ENCODE measurements at places on chromosomes 5 and 9.

DNA sequence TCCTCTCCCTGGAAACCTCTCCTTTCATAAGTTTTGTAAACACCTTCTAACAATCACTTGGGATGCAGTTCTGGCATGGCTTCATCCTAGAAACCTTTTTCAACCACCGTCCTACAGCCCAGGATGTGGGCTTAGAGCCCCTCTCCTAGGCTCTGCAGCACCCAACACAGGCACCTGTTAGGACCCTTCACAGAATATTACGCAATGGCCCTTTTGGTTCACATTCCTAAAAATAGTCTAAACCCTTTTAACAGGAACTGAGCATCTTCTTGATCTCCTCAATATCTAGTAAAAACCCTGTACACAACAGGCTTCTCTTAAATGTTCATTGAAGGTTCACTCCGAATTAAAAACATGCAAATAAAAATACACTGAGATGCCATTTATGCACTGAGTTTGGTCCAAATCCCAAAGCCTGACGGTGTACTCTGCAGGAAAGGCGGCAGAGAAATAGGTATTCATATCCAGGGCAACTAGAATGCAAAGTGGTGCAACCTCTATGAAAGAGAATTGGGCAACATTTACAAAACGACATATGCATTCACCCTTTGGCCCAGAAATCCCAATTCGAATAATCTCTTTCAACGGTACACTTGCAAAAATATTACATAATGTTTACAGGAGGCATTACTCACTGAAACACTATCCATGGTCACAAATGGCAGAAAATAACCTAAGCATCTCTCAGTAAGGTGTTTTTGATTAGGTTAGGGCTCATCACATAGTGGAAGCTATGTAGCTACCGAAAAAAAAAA, 169.3 kb downstream of the SEMA5A start:
- no peak for DNase-seq

GRCh38 chr5:149367972-149368645, 10.3 kb downstream of the PCYOX1L start:
- no peak for DNase-seq

DNA sequence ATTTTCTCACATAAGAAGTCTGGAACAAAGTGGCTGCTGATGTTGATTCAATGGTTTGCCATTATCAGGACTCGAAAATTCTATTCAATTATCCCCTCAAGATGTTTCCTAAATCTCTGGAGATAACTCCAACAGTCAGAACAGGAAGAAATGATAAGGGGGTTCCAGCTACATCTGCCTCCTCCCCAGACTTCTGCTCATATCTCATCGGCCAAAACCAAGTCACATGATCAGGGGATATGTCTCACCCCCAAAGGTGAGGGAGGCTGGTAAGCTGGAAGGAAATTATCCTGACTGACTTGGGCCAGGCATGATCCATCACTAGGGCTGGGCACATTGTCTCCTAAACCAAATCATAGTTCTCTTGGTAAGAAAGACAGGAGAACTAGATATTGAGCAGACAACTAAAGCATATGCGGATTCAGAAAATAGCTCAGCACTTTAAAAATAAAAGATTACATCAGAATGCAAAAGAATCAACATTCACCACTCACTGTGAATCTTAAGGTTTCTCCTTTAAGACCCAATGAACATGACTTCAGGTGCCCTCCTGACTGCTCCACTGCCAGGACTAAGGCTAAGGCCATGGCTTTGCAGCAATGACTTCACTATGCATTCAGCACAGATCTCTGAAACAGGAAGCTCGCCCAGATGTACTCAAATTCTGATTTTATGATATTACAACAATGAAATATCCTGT, 306.3 kb downstream of the ENC1 start:
- DNase-seq, result no peak

DNA sequence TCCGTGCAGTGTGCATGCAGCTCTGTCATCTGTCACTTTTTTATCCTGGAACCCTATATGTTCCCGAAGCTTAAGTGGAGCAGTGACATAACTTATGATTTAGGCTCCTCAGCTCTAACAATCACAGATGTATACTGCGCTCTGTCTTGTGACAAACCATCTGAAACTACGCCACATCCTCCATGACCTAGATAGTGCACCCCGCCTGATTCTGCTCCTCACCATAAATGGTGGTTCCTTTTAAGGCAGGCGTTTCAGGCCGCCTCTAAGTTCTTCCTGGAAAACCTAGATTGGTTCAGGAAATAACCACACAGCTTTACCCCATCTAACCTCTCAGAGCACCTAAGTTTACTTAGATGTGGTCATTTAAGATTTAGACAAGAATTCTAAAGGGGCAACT, 372.0 kb downstream of the CDH10 start:
- no peak for DNase-seq

GRCh38 chr9:136829981-136830885, 12.0 kb upstream of the AJM1 start:
- DNase-seq, result no peak

DNA sequence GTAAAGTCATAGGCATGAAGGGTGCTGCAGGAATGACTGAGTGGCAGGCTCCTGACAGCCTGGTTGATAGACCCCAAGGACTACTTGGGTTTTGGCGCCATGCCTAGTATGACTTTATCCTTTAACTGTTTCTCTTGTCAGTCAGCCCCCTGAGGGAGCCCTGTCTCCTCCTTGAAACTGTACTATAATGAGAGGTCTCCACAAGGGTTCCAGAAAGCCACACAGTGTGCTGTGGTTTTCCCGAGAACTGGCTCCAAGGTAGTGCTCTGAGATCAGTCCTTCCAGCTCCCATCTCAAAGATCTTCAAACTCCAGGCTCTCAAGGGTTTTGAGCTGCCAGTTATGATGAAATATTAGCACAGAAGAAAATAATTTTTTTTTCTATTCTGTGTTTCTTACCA, 26.7 kb upstream of the TNC start:
- no peak for DNase-seq

DNA sequence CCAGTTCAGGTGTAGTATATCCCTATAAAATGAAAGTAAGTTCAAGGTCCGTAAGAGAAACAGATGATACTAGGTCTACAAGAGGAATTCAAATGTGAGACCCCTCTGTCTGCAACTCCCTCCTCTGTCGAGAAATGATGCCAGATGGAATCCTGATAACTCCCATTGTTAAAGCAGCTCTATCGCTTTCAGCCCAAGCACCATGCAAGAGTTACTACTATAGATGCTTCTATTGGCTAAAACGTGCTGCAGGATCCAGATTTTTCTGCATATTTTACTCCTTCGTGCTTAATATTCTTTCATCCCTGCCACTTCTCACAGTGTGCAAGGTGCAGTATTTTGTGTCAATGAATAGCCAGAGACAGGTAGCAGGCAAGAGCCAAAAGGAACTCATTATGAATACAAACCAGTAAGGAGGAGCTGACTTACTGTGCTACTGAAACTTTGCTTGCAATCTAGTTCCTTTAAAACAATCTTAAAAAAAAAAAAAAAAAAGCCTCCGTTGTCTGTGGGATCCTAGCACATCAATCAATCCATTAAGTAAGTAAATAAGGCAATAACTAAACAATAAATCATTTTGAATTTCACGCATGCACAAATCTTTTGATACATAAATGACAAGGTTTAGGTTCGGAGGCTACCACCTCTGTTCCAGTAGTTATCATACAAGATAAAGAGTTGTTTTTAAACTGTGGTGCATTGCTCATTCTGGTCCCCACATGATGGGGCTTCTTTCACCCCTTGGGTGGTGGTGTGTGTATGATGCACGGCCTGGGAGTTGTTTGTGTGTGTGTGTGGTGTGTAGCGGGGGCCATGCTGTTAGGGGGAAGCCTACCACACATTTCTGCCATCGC, 151.1 kb upstream of the MPDZ start:
- DNase-seq, result no peak

GRCh38 chr9:16265688-16266087, 604.8 kb downstream of the BNC2 start:
- no peak for DNase-seq

DNA sequence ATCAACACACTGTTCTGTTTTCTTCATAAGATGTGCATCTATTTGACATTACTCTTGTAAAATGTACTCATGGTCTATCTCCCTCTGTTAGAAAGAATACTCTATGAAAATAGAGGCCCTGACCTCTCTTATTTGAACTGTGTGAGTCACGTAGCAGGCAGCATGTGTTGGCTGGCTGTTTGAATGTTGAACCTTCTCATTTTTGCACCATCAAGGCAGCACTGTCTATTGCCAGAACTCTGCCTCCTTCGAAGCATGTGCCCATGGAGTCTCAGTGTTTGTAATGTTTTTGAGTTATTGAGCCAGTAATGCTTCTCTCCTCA, 144.4 kb downstream of the ALDH1A1 start:
- no peak for DNase-seq

- no peak for DNase-seq
These were observed 2.3 kb downstream of the LCNL1 start for GRCh38 chr9:136985027-136985602.

DNA sequence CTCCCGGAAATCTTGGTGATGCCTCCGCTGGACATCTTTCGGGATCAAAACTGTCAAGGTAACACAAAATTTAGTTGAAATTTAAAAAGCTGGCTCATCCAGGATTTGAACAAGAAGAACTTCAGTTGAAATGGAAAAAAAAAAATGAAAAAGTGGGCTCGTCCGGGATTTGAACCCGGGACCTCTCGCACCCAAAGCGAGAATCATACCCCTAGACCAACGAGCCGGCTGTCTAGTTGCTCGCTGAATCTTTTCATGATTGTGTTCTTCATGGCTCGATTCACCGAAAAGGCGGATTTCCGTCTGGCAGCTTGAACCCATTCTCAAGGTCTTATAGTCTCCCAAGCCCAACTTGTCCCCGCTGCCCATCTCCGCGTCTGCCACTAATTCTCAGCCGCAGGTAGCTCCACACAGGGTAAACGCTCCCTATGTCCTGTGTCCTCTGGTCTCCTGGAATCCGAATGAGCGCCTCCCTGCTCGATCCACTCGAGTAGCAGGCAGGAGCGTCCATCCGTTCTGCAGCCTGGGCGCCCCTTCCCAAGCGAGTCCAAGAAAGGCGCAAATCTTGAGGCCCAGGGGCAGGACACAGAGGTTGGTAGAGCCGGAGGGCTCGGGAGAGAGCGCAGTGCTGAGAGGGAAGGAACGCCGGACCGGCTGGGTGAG, 16.2 kb downstream of the TRIM7 start:
- no peak for DNase-seq

DNA sequence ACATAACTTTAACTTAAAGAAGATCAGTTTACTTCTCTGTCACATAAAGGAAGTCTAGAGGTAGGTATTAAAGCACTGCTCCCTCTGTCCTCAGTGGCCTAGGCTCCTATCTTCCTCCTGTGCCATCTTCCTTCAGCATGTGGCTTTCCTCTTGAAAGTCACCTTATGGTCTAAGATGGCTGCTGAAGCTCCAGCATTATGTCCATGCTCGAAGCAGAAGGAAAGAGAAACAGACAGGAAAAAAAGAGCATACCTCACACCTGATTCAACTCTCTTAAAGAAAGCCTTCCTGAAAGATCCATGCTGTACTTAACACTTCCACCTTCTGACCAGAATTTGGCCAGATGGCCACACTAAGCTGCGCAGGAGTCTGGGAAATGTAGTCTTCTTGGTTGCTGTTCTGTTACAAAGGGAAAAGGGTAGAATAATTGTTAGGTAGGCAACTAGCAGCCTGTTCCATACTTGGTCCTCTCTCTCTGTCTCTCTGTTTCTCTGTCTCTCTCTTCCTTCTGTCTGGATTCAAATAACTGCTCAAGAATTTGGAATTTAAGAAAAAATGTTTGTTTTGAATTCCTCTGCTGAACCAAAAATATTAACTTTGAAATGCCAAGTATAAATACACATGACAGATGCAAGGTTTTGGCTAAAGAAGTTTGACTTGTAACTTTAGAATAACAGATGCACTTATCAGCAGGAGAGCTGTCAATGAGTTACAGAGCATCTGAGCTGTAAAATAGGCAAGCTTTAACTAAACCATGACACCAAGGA, 16.0 kb downstream of the TMEM174 start:
- no peak for DNase-seq

DNA sequence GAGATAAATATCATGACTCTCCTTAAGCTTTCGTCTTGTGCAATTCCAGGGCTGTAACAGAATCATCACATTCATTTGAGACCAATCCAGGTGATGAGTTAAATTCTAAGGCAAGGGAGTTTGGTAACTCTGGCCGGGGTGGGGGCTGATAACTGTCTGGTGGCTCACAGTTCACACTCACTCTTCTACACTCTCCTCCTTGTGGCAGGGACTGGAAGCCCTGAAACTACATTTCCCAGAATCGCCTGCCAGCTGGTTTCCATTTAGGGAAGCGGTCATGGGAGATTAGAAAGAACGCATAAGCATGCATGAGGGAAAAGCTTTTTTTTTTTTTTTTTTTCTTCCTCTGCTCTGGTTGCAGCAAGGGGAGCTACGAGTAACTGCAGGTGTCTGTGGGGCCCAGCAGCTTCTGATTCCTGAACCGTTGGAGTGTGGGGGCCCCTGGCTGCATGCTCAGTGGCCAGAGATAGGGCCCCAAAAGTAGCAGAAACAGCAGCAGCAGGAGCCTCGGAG, 154.8 kb upstream of the TBC1D2 start:
- DNase-seq, result no peak

GRCh38 chr9:93480728-93481324, 27.4 kb upstream of the FAM120AOS start:
- DNase-seq, result no peak

- no peak for DNase-seq
These were observed 95.0 kb upstream of the ACTBL2 start for GRCh38 chr5:57577432-57578175.

DNA sequence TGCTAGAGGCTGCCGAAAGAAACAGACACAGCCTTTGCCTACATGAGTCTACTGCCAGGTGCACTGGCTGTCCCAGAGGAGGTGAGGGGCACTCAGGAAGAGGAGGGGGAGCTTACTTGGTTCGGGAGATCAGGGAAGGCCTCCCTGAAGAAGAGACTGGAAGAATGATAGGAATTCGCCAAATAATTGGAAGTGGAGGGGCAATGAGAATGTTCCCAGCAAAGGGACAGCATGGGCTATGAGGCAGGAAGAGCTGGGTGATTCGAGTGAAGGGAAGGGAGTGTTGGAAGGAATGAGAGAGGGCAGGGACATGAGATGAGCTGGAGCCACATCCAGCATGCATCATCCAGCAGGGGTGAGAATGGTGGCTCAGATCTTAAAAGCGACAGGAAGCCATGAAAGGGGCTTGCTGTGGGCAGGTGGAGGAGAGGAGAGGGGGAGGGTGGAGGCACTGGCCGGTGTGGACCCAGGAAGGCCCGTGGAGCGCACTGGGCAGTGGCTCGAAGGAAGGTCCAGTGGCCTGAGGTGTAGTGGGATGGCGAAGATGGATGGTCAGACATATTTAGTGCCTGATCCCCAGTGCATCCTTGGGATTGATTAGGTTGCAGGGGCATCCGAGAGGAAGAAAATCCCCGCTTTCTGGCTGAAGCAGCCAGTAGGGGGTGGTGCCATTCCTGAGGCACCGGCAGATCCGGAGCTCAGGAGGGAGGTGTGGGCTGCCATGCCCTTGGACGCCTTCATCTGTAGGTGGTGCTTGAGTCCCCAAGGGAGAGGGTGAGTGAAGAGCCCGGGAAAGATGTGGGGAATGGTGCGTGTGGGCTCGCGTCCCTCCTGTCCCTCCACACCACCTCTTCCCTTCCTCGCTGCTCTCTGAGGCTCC, 53.5 kb upstream of the GARNL3 start:
- DNase-seq, result no peak

DNA sequence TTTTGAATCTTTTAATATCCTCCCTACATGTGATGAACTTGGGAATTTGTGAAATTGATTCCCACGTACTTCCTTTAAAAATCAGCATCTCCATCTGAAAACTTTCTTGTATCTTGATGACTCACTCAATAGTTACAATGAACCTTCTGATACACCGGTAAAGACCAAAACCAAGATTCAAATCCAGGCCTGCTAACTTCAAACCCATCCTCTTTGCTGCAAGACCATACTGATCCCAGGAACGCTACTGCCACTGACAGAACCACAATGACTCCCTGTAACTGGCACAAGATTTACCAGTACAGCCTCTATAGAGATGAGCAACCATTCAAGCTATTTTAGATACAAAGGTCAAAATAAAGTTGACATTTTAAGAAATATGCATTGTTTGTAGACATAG, 332.9 kb downstream of the DNAH5 start:
- no peak for DNase-seq
